ENCODE measurements at places on chromosomes 13 and 19. TPM values are rescaled to one million over a fixed set of nuclear protein-coding genes. Genes with fewer than 3 reads are reported as not detected.

DNA sequence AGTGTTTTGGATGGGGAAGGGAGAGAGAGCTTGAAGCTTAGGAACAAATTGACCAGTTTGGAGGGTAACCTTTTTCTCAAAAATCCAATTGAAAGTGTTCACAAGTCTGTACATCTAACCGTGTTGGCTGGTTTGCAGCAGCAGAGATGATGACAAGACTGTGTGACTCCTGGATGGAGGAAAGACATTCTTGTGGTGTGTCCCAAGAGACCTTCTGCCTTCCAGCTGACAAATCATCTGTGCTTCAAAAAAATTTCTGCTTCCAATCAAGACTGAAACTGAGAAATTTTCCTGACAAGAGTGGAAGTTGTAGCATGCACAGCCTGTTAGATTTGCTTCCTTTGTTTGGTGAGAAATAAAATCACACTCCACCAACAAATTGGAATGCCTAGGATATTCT lies 56.2 kb downstream of the LACC1 start:
- H3K4me3 ChIP-seq: no peak overlapping the region
- no peak overlapping the region for H3K27ac ChIP-seq
- no peaks in the 10 kb centered on the region for H3K27me3 ChIP-seq
- H3K4me1 ChIP-seq: no peaks in the 10 kb centered on the region
- no peak for DNase-seq
- no peaks in the 10 kb centered on the region for H3K36me3 ChIP-seq

GRCh38 chr13:31686670-31687425 lies 52.5 kb upstream of the RXFP2 start:
- no peak overlapping the region for H3K27ac ChIP-seq
- H3K4me1 ChIP-seq: no peaks in the 10 kb centered on the region
- H3K4me3 ChIP-seq: no peak overlapping the region
- H3K27me3 ChIP-seq: no peaks in the 10 kb centered on the region
- no peak for DNase-seq

- no peak overlapping the region for H3K27ac ChIP-seq
- no peaks in the 10 kb centered on the region for H3K4me1 ChIP-seq
- DNase-seq: no peak
- H3K4me3 ChIP-seq: no peak overlapping the region
- H3K27me3 ChIP-seq: no peaks in the 10 kb centered on the region
These were observed 551.2 kb downstream of the EFNB2 start for GRCh38 chr13:105984236-105984635.

DNA sequence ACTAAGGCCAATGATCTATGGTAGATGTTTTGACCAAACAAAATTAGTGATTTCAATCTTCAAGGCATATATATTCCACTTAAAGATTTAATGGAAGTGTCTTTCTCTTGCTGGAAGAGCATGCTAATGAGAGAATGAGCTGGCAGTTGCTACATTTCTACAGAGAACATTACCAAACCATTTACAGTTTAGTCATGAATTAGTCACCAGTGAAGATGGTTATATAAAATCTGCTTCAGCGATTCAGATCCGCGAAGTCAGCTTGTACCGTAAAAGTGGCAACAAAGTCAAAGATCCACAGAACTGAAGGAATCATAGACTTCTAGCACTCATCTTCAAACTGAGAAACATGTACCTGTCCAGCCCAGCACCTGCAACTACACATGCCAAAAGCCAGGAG lies 156.3 kb downstream of the SLITRK5 start:
- DNase-seq: no peak
- H3K36me3 ChIP-seq: no peaks in the 10 kb centered on the region
- no peaks in the 10 kb centered on the region for H3K4me1 ChIP-seq

GRCh38 chr19:55530996-55531395 lies 5.9 kb downstream of the SBK2 start:
- H3K27me3 ChIP-seq: no peaks in the 10 kb centered on the region
- H3K36me3 ChIP-seq: no peaks in the 10 kb centered on the region
- H3K4me1 ChIP-seq: no peaks in the 10 kb centered on the region
- no peak for DNase-seq
- H3K27ac ChIP-seq: no peak overlapping the region
- no peak overlapping the region for H3K4me3 ChIP-seq

- H3K36me3 ChIP-seq: no peaks in the 10 kb centered on the region
- H3K4me1 ChIP-seq: no peaks in the 10 kb centered on the region
- no peaks in the 10 kb centered on the region for H3K27me3 ChIP-seq
- no peak for DNase-seq
- H3K4me3 ChIP-seq: no peak overlapping the region
These were observed 673.7 kb upstream of the MIR17HG start for GRCh38 chr13:90673746-90674145.

DNA sequence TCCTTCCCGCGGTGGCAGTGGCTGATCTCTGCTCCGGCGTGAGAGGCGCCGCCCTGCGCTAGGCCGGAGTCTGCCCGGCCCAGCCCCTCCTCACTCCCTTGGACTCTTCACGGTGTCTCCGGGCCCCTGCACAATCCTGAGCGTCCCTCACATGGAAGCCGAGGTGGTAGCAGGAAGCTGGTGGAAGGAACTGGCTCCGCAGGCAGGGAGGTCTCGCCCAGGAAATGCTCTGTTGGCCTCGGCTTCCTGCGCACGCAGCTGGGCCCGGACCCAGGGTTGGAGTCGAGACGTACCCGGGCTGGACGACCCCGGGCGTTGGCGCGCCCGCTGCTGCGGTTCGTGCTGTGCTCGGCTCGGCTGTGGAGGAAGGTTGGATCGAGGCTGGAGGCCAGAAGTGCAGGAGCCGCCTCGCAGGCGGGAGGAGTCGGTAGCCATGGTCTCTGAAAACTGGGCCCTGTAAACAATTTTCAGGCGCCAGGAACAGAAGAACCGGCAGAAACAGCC lies 46.3 kb downstream of the ZNF724 start:
- peak; percentile 3 for DNase-seq
- H3K27me3 ChIP-seq: no peaks in the 10 kb centered on the region
- no peaks in the 10 kb centered on the region for H3K36me3 ChIP-seq

GRCh38 chr13:67221630-67222226 lies 8.4 kb downstream of the PCDH9 start:
- H3K4me1 ChIP-seq: no peaks in the 10 kb centered on the region
- no peak for DNase-seq
- H3K4me3 ChIP-seq: no peak overlapping the region
- no peaks in the 10 kb centered on the region for H3K36me3 ChIP-seq
- no peaks in the 10 kb centered on the region for H3K27me3 ChIP-seq

- no peak overlapping the region for H3K27ac ChIP-seq
- no peaks in the 10 kb centered on the region for H3K27me3 ChIP-seq
- peaks cover 8% of the 10 kb centered on the region for H3K36me3 ChIP-seq
- peak overlapping the region; percentile 77 for H3K4me3 ChIP-seq
These were observed 1.1 kb downstream of the LNX2 start for GRCh38 chr13:27619093-27619727.

- no peak overlapping the region for H3K27ac ChIP-seq
- H3K36me3 ChIP-seq: peaks cover 79% of the 10 kb centered on the region
- no peak overlapping the region for H3K4me3 ChIP-seq
- no peaks in the 10 kb centered on the region for H3K4me1 ChIP-seq
- no peaks in the 10 kb centered on the region for H3K27me3 ChIP-seq
These were observed 104.4 kb downstream of the DOCK9 start for GRCh38 chr13:98873377-98874028.

The PRRG2 gene
- 0.78 TPM for total RNA-seq

The PNMA8C gene
- not detected for total RNA-seq

The CGB3 gene
- not detected for total RNA-seq

The PRR19 gene
- not detected for total RNA-seq

All from CD4-positive, alpha-beta T cell (primary cell).